Hematopoietic multipotent progenitor cell treated with erythropoietin and hydrocortisone succinate and interleukin-3 and kit ligand, for 6 days (in vitro differentiated cells): ENCODE measurements at places on chromosomes 4 and X.

GRCh38 chr4:39456946-39457763 lies 1.6 kb downstream of the RPL9 start:
- DNase-seq: no peak

DNA sequence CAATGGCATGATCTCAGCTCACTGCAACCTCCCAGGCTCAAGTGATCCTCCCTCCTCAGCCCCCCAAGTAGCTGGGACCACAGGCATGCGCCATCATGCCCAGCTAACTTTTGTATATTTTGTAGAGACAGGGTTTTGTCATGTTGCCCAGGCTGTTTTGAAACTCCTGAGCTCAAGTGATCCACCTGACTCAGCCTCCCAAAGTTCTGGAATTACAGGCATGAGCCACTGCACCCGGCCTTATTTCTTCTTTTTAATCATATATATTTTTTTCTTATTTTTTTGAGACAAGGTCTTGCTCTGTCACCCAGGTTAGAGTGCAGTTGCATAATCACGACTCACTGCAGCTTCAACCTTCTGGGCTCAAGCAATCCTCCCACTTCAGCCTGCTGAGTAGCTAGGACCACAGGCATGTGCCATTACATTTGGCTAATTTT lies 184.0 kb downstream of the TSPAN5 start:
- no peak for DNase-seq

DNA sequence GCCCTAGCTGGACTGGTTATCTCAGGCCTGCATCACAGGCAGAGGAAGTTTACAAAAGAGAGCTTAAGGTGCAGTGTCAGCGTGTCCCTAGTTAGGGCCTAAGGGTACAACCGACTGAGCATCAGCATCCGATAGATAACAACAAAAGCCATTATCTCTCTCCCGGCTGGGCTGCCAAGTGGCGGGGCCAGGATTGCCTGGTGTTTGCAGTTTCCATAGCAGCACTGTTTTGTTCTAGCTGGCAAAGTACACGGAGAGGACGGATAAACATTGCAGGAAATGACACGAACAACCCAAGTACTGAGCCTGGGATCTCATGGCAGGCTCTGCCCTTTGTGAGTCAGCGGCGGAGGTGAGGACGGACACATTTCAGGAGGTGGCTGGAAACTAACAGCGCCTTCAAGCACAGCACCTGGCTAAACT lies 104.7 kb upstream of the NOCT start:
- DNase-seq: peak; percentile 84

- peak; percentile 84 for DNase-seq
Observed at GRCh38 chrX:100685284-100685996, 41.4 kb downstream of the SRPX2 start.

- DNase-seq: no peak
Observed at GRCh38 chr4:19051831-19052230, 1030.3 kb upstream of the LCORL start.

GRCh38 chr4:109645874-109646710 lies 57.2 kb downstream of the CASP6 start:
- no peak for DNase-seq

GRCh38 chr4:81509822-81510221 lies 38.1 kb upstream of the RASGEF1B start:
- no peak for DNase-seq

GRCh38 chr4:112082954-112083586 lies 62.2 kb upstream of the FAM241A start:
- DNase-seq: no peak

DNA sequence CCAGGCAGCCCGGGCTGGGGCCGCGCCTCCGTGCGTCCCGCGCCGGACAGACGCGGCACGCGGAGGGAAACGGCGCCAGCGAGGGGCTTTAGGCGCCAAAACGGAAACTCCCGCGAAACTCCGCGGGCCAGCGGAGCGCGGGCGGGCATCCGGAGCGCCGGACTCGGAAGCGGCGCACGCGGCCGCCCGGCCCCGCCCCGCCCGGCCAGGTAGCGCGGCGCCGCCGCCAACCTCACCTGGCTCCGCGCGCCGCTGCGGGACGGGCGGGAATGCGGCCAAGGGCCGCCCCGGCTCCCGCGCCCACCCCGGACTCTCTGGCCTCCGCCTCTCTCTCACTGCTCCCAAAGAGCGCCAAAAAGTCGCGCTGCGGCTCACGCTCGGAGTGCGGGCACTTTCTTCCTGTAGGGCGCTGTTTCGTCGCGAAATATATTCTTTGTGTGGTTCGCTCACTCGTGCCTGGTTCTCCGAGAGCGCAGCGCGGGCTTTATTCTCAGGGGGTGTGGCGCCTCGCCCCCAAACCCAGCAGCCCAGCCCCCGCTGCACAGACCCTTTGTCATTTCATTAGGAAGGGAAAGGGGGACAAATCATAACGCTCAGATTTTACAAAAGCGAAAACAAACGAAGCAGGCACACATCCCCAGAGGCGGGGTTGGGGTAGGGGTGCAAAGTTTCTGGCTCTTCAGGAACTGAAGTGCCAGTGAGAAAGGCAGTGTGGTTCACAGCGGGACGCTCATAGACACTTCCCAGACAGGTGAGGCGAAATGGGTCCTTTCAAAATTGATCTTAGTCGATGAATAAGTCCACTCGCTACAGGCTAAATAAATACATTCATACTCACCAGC lies 961 bp upstream of the MBNL3 start:
- DNase-seq: peak; percentile 69

- peak; percentile 89 for DNase-seq
Observed at GRCh38 chr4:125313497-125313896, 1.3 kb upstream of the FAT4 start.
